Hypothalamus (tissue), 51 donors: ENCODE measurements at places on chromosomes 16 and 17.

- no peak for DNase-seq
Observed at GRCh38 chr16:63774302-63774701, 1347.6 kb downstream of the CDH11 start.

GRCh38 chr17:45729294-45729907 lies 54.7 kb upstream of the CRHR1 start:
- DNase-seq, result no peak

DNA sequence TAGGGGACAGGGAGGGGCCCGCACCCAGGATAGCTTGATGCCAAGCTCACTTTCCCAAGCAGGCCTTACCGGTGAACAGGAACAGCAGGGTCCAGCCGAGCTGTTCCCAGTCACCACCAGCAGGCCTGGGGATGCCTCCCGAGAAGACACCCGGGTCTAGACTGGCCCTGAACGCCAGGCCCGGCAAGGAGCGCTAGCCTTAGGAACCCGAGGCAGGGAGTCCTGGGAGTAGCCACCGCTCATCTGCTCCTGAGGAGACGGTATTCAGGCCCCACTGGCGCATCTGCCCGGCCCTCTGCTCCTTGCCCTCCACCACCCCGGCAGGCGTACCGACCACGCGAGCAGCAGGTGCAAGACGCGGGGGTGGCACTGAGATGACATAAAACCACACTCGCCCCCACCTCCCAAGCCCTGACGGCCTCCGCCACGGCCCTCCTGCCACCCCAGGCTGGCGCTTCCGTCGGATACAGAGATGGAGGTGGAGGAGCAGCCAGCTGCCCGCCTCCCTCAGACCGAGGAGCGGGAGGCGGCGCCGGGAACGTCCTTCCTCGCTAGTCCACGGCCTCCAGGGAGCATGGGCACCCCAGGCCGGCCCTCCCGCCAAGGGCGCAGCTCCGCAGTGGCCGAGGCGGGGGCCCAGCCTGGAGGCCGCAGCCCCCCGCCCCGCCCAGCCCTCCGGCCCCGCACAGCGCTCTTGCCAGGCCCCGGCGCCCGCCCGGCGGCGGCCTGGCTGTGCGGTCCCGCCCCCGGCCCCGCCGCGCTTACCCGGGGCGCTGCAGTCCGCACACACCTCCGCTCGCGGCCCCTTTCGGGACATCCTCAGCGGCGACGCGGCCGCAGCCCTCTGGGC lies 661 bp downstream of the GIT1 start:
- DNase-seq, result no peak

- DNase-seq, result peak; percentile 5
Observed at GRCh38 chr17:34076743-34077631, 178.1 kb upstream of the CCL2 start.

DNA sequence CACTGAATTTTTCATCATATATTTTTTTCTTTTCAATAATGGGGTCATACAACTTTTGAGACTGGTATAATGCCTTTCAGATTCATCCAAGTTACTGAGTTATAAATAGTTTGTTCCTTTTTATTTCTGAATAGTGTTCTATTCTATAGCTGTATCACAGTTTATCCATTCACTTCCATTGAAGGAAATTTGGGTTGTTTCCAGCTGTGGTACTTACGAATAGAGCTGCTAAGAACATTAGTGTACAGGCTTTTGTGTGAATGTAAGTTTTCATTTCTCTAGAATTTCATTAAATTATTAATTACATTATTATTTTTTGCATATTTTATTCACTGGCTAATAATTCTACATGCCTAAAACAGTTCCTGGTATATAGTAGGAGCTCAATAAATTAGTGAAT lies 52.9 kb downstream of the SNTB2 start:
- DNase-seq, result no peak

DNA sequence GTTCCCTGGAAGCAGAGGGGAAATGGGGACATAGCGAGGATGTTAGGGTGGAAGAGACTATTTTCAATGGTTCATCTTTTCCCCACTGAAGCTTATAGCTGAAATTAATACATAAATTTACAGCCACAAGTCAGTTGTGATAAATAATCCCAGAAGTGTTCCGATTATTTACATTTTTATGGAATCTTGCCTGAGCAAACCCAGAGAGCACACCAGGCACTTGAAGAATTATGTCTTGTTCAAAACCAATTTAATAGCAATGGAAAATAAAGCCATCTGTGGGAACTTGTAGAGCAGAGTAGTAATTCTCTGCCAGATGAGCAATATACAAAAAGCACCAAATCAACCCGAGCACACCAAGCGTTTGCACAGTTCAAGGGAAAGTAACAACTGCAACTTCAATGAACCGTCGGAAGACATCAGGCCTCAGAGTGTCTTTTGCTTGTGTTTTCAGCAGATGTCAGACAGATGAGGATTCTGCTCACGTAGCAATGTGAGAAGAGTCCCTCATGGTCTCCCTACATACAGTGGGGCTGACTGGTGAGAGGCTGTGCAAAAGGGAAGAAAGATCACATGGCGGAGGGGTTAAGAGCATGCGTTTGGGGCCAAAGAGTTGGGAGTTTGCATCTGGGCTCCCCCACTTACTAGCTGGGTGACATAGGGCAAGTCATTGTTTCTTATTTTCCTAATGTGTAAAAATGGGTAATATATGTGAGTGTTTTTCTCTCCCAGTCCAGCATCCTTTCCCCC lies 148.7 kb upstream of the HS3ST2 start:
- no peak for DNase-seq

DNA sequence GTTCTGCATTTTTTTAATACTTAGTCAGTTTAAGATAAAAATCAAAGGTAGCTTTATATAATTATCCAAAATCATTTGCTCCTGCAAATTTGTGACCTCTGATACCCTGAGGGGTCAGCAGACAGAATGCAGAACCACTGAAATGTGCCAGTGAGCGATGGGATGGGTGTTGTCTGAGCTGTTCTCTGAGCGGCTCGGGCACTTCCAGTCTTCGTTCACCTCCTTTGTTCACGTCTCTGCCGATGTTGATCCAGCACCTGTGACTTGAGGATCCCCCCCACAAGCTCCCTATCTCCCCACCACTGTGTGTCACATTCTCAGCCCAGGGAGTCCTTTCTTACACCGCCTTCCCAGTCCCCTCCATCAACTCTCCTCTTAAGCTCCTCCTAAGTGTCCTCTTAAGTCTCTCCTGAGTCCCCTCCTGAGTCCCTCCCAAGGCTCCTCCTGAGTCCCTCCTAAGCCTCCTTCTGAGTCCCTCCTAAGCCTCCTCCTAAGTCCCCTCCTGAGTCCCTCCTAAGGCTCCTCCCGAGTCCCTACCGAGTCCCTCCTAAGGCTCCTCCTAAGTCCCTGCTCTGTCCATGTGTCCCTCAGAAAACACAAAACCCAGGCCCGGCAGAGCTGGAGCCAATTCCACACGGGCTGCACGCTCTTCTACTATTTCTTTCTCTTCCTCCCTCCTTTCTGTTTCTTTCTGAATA lies 47.5 kb downstream of the RNF213 start:
- no peak for DNase-seq

DNA sequence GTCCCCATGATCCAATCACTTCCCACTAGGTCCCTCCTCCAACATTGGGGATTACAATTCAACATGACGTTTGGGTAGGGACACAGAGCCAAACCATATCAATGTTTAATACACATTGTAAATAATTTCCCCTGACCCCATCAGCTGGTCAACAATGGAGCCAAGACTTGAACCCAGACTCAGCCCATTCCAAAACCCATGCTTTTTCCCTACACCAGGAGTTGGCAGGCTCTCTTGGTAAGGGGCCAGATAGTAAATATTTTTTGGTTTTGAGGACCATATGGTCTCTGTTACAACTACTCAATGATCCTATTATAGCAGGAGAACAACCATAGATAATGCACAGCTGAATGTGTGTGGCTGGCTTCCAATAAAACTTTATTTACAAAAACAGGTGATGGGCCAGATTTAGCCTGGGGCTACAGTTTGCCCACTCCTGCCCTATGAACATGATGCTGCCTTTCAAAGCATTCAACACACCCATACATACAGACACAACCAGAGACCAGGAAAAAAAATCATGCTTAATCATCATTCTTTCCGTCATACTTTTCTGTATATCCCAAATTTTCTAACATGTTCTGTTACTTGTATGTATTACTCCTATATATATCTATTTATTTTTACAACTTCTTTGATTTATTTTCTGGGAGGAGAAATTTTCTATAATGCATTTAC lies 22.1 kb upstream of the MSI2 start:
- no peak for DNase-seq

GRCh38 chr16:57260294-57260929 lies 15.4 kb downstream of the ARL2BP start:
- DNase-seq, result peak; percentile 65

- DNase-seq, result no peak
Observed at GRCh38 chr17:35089586-35090296, 26.2 kb upstream of the RFFL start.

- DNase-seq, result no peak
Observed at GRCh38 chr16:79090966-79091365, 509.6 kb downstream of the MAF start.

- no peak for DNase-seq
Observed at GRCh38 chr17:35052241-35052610, 11.3 kb downstream of the RFFL start.

DNA sequence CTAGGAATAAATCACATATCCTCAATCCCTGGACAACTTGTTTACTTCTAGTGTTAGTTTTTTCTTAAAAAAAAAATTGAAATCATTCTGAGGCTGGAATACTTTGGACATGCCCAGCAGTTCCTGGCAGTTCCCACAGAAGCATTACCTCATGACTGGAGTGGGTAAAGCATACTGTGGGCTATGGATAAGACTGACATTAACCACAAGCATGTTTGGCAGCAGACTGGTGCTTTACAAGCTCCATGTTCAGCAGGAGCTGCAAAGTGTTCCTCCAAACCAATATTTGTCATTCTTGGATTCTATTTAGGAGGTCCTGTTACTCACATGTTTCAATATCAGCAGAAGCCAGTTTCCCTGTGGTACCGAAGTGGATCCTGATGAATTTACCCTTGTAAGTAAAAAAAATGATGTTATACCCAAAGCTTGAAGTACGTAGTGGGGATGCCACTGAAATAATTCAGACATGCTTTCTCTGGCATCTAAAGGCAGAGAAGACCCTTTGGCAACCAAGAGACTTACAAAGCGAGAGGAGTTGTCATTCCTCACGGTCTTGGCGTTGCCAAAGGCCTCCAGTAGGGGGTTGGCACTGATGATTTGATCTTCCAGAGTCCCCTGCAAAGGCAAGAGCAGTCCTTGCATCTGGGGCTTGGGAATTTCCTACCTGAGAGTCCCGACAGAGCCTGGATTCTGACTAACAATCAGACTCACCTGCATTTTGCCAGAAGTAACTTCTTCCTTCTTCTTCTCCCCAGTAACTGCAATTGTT lies 4.9 kb downstream of the MYH1 start:
- no peak for DNase-seq

GRCh38 chr16:78552716-78553115 lies 453.3 kb downstream of the WWOX start:
- no peak for DNase-seq

DNA sequence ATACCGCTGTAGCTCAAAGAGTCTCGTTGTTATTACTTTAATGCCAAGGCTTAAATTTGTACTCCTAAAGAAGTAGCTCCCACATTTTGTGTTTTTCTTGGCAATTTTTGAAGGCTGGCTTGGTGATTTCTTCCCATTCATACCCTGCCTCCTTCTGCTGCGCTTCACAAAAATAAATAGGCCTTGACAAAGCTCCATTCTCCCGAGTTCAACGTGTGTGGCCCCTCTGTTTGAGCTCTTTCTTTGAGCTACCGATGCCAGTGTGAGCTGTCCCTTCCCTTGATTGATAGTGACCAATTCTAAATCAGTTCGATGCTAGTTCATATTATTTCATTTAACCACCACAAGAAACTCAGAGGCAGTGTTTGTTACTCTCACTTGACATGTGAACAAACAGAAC lies 96.8 kb downstream of the MAP2K6 start:
- no peak for DNase-seq

DNA sequence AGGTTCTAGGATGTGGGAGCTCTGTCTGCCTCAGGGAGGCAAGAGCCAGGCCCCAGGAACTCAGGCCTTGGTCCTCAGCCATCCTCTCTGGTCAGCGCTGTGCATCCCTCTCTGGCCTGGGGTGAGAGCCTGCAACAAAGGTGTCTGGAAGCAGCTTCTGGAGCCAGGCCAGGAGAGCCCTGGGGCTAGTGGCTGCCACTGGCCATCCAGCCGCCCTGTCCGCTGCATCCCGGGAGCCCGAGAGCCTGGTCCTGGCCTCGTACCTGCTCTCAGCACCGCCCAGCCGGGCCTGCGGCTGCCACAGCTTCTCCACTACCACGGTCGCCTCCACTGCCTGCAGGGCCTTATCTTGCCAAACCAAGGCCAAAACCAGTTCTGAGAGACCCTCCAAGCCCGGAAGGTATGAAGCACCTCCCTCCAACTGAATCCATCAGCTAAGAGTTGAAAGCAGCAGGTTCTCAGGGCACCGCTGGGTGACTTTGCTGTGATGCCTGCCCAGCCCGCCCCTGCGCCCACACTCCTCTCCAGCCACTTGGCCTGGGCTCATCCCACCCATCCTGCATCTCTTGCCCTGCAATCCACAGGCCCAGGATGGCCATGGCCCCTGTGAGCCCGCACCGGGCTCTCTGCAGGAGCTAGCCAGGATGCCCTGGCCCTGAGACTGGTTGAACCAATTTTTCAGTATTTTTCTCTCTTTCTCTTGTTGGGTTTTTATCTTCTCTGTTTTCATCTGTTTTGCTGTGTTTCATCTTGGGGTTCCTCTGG lies 85.7 kb downstream of the AMFR start:
- no peak for DNase-seq

DNA sequence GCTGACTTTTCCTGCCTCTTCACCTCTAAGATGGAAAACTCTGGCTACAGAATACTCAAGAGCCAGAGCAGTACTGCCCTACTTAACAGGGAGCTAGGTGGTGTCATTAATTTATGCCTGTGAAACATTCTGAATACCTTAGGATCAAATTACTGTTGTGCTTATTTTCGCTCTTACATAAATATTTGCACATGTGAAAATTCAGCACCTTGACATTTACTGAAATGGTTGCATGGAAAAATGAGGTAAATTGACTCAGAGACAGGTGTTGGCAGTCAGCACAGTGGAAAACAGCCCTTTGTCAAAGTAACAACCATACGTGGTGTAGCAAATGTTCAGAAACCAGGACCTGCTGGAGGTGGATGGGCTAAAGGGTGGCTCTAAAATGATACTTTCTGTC lies 193.6 kb downstream of the CDH8 start:
- DNase-seq, result no peak

GRCh38 chr16:17784073-17784472 lies 313.3 kb upstream of the XYLT1 start:
- no peak for DNase-seq
